ENCODE measurements at places on chromosomes 7 and 10.

DNA sequence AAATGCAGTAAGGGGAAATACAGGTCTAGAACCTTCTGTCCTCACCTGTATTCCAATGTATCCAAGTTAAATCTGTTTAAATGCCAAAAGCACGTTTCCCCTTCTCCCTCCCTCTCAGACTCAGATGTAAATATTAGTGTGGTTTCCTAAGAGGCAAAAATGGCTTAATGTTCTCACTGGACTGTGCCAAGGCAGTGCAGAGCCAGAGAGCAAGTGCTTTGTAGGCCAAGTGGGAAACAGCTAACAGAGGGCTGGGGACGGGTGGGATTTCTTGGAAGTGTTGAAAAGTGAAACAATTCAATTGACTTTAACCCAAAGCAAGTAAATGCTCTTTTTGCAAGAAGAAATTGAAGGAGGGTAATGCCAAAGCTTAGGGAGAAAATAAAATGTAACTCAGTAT lies 103.1 kb downstream of the GSAP start:
- no peak for DNase-seq

DNA sequence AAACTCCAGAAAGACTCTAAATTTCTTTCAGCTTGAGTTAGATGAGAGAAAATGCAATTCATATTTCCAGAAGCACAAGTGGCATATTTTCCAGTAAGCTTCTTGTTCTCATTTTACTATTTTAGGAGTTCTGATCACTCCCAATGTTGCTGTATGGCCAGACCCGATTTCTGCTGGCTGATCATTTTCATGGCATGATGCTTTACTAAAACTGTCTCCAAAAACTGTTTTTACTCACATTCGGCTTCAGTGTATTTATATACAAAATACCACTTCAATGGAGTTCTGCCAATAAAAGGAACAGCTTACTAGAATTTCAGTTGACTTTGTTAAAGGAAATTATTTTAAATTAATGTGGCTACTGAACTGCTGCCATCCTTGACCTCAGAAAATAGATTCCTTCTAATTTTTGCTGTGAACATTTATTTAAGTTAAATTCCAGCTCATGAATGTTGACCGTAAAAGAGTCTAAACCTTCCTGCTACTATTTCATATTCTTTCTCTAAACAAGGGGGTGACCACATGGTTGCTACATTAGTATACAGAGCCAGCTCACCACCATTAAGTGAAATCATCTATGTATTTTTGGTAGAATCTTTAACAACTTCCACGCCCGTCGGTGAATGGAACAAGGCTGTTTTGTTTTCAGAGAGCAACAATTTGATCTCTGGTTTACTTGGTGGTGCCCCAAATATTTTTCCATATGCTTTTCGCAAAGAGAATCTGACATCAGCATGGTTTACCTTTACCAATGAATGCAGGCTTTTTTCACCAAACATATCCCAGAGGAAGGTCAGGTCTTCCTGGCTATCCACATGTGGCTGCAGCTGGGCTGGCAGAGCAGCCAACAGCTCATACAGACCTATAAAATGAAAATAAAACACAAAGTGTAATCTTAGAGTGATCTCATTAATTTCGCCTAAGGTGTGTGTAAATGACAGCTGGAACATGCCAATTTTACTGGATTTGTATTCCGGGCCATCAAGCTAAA lies 101.2 kb downstream of the MPP7 start:
- no peak for DNase-seq

- DNase-seq: no peak
These were observed 82.8 kb upstream of the EEPD1 start for GRCh38 chr7:36070230-36070629.

- no peak for DNase-seq
These were observed 2.9 kb downstream of the PKD2L1 start for GRCh38 chr10:100327007-100327717.

GRCh38 chr7:149422162-149422913 lies 38.5 kb downstream of the ZNF777 start:
- peak; percentile 78 for DNase-seq

DNA sequence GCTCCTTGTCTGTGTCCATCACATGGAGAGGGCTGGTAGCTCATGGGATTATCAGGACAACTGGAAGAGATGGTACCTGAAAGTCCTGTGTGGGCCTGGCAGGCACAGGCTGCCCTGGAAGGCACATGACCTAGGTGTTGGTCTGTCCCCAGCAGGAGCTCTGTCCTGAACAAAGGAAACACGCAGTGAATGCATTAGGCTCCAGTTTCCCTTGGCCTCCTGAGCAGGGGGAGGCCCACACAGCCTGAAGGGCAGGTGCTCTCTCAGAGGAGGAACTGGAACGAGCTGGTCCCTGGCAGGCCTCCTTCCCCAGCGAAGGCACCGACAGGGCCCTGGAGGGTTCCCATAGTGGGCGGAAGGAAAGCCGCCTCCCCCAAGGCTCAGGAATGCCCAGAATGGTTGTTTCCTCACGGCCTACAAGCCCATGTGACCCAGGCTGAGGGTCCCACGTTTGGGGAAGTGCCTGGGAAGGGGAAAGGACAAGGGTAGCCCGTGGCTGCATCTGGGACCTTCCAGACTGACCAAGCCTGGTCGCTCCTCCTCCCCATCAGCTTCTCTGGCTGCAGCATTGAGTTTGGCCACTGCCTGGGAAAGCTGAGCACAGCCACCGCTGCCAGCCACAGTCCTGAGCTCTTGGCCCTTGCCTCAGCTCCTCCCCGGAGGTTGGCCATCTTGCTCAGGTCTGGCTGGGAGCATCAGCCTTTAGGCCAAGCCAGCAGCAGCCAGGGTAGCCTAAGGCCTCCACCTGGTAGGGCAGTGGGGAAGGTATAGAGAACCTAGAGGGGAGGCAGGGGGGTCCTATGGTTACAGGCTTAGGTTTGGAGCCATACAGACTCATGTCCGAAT lies 21.8 kb downstream of the CXCL12 start:
- DNase-seq: no peak

DNA sequence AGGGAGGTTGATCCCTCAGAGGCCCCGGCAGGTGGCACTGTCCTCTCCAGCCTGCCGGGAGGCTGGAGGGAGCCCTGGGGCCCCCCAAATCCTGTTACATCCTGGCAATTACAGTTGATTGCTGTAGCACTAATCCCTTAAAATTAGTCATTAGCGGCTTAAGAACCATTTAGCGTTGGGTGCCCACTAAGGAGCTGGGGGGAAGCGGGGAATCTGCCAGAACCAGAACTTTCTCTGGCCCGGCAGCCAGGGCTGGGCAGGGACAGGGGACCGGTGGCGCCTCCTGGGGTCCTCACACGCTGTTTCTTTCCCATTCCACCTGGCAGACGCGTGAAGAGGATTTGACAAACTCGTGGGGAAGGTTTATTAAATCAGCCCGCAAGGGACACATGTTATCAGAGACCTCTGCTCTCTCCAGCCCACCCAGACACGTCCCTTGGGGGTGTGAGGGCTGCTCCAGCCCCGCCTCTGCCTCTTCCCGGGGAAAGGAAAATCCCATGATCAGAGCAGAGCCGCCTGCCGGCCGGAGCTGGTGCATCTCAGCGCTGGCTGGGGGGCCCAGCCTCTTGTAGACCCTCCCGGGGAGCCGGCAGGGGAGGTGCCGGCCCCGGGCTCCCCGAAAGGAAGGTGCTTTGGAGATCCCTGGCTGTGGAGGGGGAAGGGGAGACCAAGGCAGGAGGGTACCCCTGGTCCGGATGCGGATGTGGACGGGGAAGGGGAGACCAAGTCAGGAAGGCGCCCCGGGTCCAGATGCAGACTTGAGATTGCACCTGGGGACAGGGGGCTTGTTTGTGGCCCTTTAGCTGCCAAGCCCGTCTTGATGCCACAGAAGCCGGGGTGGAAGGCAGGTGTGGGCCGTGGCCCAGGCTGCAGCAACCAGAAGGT lies 142.7 kb downstream of the ELFN1 start:
- DNase-seq: no peak

GRCh38 chr7:26318921-26319320 lies 27.3 kb downstream of the SNX10 start:
- no peak for DNase-seq

GRCh38 chr7:50867034-50867356 lies 84.3 kb upstream of the GRB10 start:
- DNase-seq: no peak

DNA sequence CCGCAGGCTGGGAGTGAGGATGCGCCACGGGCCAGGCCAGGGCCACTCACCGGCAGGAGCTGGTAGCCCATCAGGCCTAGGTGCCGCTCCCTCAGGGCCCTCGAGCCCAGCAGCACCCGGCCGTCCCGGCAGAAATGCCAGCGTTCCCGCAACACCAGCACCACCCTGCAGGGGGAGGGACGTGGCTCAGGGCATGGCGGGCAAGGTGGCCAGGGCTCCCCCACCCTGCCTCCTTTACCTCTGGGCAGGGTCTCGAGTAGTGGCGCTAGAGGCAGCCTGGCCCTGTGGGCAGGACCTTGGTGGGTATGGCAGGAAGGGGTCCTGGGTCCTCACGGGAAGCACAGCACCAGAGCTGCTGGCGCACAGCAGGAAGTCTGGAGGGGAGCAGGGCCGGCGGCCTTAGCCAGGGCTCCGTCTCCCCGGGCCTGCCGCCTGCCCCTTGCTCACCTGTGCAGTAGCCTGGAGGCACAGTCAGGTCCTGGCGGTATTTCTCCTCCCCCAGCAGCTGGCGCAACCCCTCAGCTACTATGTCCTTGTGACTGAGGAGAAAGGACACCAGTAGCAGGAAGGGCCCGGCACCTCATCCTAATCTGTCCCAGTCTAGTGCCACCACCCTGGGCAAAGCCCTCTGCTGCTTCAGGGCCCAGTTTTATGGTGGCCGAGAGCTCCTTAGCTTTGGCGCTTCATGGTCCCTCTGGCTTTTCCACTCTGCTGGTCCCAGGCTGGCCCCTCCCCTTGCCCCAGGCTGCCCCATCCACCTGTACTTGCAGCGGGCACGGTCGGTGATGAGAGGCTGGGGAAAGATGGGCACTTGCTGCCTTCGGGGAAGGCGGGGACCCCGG lies 3.5 kb downstream of the FASTK start:
- DNase-seq: peak; percentile 65

- DNase-seq: peak; percentile 55
These were observed 160.4 kb downstream of the KIF20B start for GRCh38 chr10:89861584-89862301.

- DNase-seq: no peak
These were observed 171.6 kb downstream of the WDR37 start for GRCh38 chr10:1227510-1228402.

- no peak for DNase-seq
These were observed 201.7 kb upstream of the KCTD7 start for GRCh38 chr7:66426996-66427395.

DNA sequence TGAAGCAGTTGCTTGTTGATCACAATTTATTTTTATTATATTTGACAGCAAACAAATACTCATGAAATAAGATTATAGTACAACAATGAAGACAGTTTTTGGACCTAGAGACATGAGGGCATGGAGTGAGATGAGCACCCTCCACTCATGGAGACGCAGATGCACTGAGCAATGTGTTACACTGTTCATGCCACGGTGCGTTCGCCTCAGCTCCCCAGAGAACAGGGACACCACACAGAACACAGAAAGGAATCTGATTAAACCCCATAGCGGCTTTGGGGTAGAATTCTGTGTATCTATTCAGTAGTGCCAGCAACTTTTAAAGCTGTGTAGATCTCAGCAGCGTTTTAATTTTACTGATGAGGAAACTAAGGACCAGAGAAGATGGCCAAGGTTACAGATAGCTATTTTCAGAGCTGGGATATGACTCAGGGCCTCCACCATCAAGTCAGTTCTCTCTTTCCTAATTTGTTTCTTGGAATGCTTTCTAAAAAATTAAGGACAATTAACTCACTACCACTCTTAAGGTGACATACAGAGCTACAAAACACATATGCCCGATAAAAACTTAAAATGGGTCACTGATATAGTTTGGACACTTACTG lies 33.6 kb downstream of the FAM25A start:
- DNase-seq: no peak

- no peak for DNase-seq
These were observed 115.1 kb upstream of the MEOX2 start for GRCh38 chr7:15801551-15801950.

DNA sequence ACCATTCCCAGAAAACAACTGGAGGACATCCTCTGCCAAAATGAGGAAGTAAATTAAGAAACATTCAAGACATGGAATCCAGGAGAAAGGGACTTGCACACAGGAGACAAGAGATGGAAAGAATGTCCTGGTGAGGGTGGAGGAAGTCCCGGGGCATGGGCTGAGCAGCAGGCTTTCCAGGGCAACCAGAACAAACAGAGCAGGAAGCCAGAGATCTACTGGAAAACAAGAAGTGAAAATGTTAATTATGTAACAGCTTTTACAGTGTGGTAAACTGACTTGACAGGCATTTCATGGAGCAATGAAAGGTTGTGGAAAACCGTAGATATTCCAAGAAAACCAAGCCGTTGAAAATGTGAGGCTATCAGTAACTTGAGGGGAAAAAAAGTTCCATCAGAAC lies 55.2 kb upstream of the ZNF746 start:
- no peak for DNase-seq
